ENCODE measurements at places on chromosomes 4 and X. TPM values are rescaled to one million over a fixed set of nuclear protein-coding genes. Genes with fewer than 3 reads are reported as not detected.

The RTL3 gene
- total RNA-seq = not detected

DNA sequence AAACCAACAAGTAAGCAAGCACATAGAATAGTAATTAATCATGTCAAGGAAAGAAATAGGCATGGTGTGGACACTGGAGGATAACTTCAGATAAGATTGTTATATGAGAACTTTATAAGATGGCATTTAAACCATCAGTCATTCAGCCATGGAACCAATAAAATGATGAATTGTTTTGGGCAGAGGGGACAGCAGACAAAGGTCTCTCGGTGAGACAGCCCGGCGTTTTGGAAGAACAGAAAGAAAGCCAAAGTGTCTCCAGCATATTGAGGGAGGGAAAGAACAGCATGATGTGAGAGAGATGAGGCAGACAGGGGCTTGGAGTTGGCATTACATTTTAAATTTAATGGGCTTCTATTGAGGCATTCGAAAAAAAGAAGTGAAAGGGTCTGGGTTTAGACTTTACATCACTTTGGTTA is 883 bp upstream of the PPM1K start:
- peaks cover 13% of the 10 kb centered on the region for H3K4me1 ChIP-seq
- peaks cover 32% of the 10 kb centered on the region for H3K27me3 ChIP-seq
- H3K4me3 ChIP-seq = peak overlapping the region; percentile 58
- H3K36me3 ChIP-seq = no peaks in the 10 kb centered on the region
- H3K27ac ChIP-seq = no peak overlapping the region

- no peak for DNase-seq
- H3K4me3 ChIP-seq = no peak overlapping the region
- H3K4me1 ChIP-seq = peaks cover 17% of the 10 kb centered on the region
- no peaks in the 10 kb centered on the region for H3K36me3 ChIP-seq
Measured at GRCh38 chrX:154046031-154046781, 26.5 kb upstream of the IRAK1 start.

The AWAT1 gene
- total RNA-seq = not detected

The CXorf58 gene
- total RNA-seq = 0.56 TPM

- H3K4me1 ChIP-seq = no peaks in the 10 kb centered on the region
- H3K36me3 ChIP-seq = no peaks in the 10 kb centered on the region
- no peak overlapping the region for H3K4me3 ChIP-seq
- no peaks in the 10 kb centered on the region for H3K27me3 ChIP-seq
Measured at GRCh38 chrX:4043951-4044350, 330.5 kb upstream of the PRKX start.

The F9 gene
- not detected for total RNA-seq

All from GM23338 (cell line).